ENCODE measurements at places on chromosomes 12 and 14.

- no peak for DNase-seq
Measured at GRCh38 chr14:95217391-95217900, 60.1 kb upstream of the DICER1 start.

DNA sequence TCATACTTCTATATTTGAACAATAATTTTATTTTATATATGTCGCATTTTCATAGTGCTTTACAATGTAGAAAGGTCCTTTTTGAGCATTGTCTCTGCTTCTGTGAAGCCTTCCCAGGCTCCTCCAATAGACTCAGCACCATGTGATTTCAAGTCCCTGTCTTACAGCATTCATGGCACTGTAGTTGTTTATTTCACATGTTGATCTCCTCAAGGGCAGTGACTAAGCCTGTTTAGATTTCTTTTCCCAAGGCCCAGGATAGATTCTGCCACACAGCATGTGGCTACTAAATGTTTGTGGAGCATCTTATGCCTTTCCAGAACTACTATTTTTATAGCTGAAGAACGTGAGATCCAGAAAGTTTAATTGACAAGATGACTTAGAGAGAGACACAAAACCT, 391.7 kb downstream of the TMEM117 start:
- no peak for DNase-seq

DNA sequence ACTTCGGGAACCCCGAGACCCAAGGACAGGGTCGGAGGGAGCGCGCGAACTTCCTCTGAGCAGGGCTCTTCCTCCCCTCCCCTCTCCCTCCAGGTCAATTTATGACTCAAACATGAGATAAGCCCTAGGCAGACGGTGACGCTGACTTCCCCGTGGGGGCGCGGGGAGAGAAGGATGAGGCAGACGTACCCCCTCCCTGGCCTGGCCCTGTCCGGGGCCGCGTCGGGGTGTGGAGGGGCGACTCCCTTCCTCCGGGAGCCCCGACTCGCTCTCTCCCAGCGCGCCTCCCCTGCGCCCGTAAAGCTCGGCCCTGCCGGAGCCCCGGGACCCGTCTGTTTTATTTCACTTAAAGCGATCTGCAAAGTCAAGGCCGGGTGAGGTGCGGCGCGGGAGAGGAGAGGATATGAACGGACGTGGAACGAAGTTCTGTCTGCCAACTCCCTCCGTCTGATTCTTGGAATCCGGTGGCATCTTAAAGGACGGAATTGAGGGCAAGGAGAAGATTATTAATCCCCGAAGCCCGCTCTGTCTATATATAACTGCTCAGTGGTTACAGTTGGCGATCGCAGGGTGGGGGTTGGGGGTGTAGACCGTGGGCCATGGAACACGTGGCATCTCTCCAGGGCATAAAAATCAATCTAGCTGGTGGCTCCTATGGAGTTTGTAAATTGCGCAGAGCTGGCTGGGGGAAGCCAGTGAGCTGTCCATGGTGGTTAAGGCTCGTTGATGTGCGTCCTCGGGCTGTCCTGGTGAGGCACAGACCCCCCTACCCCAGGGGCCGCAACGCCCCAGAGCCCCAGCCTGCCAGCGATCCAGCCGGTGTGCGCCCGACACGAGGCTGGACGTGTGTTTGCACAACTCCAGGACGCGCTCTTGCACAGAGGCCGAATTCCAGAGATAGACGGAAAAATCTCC, 2.9 kb upstream of the PTHLH start:
- peak; percentile 73 for DNase-seq

DNA sequence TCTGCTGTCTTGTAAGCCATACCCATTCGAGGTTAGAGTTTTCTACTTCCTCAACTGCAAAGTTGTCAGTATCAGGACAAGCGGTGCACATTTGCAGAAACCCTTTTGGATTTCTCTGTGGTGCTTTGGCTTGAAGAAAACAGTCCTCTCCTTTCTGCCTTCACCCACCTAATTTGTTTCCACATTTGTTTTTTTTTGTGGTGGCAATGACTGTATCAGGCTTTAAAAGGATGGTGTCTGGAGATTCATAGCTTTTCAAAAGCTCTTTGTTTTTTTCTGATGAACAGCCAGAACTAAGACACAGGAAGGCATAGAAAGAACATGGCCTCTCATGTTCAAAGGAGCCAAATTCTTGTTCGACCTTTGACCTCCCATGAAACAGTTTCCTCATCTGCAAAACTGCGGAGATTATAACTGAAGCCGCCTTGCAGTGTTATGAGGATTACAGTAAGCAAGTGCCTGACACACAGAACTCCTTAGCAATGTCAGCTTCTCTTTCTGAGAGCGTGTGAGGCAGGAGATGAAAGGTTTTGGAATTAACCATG, 270.6 kb upstream of the TBX3 start:
- DNase-seq, result no peak

DNA sequence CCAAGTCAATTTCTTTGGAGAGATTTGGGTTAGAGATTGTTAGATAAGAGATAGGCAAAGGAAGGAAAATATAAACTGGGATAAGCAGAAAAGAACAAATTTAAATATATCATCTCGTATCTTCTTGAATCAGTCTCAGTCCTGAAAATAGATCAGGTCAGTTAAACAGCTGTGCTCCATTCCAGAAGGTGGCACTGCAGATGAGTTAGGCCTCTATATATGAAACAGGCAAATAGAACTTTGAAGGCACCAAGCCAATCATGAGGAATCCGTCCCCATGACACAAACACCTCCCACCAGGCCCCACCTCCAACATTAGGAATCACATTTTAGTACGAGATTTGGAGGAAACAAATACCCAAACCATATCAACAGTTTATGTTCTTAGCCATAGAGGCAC, 605.5 kb upstream of the USP15 start:
- no peak for DNase-seq

DNA sequence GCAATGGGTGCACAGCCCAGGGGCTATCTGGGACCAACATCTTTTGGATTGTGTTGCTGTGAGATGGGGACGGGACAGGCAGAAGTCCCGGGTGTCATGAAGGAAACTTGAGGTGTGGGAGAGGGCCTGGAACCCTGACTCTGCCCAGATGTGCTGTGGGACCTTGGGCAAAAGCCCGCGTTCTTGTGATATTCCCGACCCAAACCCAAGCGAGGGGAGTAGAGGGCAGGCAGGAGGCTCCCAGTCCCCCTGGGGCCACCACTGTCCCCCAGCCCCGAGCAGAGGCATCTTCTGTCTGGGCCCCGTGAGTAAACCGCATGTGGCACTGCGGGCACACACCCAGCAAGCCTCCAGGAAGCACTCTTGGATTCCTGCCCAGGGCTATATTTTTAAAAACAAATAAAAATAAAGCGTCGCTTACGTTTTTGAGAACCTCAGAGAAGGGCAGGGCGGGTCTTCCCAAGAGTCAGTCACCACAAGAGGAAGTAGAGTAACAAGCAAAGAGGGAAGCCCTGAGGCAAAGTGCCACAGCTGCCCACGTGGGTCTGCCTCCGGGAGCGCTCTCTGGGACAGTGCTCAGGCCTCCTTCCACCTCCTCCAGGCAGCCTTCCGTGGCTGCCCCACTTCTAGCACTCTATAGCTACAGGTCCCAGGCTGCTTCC, 39.5 kb downstream of the BEGAIN start:
- DNase-seq, result no peak

DNA sequence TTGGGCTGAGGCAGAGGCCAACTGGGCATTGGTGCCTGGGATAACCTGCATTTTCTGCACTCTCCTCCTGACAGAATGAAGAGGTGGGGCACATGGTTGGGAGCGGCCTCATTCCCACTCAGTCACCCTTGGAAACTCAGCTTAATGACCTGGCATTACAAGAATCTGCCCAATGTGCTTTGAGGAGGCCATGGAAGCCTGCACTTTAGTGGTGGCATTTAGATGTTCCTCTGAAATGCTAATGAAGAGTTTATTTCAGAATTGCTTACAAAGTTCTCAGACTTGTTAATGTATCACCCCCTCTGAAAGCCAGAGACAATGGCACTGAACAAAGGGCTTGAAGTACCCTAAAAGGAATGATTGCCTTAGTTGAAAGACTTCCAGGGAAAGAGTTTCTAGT, 71.4 kb upstream of the PARP11 start:
- peak; percentile 82 for DNase-seq

DNA sequence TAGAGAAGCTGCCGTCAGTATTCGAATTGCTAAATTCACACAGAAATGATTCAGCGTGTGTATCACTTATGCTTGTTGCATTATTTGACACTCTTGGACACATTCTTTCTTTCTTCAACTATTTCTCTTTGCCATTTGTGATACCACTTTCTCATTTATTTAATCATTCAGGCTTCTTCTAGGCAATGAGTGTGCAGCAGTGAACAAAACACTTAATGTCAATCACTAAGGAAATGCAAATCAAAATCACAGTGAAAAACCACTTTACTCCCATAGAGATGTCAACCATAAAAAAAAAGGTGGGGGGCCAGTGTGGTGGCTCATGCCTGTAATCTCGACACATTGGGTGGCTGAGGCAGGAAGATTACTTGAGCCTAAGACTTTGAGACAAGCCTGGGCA, 214.6 kb downstream of the FLRT2 start:
- DNase-seq, result no peak

DNA sequence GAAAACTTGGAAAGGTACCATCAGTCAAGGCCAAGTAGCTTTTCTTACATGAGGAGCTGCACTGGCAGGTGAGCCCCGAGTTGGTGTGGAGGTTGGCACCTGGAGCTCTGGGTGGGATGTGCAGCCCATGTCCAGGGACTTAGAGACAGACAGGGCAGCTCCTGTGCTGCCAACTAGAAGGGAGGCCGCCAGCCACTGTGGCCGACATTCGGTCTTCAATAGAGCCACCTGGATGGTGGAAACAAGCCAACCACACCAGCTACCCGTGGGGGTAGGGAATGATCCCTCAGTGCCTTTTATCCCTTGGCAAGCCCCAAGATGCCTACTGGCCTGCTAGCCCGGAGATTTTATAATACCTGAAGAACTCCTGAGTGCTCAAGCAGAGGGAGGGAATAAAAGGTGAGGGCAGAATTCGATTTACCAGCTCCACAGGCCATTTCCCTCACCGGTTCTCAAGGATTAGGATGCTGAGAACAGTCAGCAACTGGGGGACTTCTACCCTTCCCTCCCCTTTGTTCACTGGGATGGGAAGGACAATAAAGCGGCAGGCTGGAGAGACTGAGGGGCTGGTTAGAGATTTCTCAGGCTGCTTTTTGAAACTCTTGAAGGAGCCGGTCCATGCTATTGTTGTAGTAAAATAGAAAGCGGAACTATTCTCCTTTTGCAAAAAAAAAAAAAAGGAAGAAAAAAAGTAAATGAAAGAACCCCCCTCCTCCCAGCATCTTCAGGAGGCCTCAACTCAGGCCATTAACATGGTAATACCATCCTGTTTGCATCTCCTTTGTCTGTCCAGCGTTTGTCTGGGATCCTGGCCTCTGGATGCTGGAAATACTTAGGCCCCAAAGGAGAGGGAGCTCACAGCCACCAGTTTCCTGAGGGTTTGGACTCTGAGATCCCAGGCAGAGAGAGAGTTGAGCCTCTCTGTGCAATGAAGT, 321.6 kb downstream of the ZFP36L1 start:
- DNase-seq, result peak; percentile 92

GRCh38 chr12:131015581-131016337, 62.1 kb downstream of the ADGRD1 start:
- DNase-seq, result no peak

- DNase-seq, result no peak
Measured at GRCh38 chr14:86955771-86956354, 1037.1 kb downstream of the GALC start.

GRCh38 chr14:64232095-64232838, 61.9 kb downstream of the ESR2 start:
- no peak for DNase-seq

DNA sequence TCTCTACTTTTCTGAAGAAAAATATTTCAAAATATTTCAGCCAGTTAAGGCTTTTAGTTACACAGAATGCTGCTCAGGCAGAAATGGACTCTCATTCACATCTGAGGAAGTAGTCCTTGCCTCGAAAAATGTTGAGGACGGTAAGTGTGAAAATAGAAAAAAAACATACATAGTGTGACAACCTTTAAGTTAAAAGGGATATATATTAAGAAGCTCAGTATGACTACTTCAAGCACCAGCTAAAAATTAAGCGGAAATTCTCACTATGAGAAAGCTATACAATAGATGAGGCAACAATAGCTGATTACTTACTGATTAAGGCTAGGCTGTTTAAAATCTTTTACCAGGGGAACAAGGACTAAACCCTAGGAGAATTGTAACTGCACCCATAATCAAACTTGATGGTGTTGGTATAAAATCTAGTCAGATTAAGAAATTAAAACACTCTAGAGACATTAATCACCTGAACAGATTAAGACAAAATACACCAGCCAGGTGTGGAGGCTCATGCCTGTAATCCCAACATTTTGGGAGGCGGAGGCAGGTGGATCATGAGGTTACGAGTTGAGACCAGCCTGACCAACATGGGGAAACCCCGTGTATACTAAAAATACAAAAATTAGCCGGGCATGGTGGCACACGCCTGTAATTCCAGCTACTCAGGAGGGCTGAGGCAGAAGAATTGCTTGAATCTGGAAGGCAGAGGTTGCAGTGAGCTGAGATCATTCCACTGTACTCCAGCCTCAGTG, 53.9 kb downstream of the HNRNPC start:
- DNase-seq, result no peak

DNA sequence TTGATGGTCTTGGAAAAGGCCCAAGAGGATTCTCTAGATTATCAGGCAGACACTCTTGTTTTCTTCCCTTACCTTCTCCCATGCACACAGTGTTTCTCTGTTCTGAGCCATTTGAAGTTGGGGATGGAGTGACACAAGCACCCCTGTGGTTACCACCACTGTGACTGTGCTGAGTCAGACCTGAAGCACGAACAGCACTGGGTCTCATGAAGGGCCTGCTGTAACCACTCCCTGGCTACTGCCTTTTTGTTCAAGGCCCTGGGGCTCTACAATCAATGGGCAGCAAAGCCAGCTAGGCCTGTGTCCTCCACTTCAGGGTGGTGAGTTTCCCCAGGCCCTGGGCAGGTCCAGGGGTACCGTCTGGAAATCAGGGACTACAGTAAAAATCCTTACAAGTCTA, 65.5 kb downstream of the TSPAN8 start:
- DNase-seq, result no peak

- DNase-seq, result no peak
Measured at GRCh38 chr12:127810041-127810440, 456.9 kb upstream of the TMEM132C start.

DNA sequence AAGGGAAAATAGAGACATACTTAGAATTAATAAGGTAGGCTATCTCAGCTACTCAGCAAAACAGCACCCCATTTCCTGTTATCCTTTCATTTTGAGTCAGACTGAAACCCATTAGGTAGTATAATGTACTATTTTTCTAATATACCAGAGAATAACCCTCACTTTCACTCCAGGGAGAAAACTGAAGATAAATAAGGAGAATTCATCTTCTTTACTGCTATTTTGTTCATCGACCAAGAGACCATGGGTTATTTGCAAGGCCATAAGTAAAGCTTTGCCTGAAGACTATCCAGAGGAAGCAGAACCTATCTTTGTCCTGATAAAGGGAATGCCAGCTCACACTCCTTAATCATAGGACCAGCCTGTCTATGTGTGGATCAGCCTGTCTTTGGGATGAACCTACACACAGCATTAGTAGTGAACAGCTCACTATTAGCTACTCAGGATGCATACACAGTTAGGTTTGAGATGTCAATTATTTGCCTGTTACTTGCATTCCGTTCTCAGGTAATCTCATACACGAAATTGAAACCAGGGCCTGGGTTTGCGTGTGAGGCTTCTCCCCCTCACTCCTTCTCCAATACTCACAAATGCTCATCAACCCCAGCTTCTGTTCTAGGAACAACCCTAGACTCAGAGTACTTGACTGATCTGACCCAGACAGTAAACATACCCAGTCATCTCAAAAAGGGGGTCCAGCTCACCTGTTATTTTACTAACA, 124.4 kb downstream of the DAD1 start:
- no peak for DNase-seq

- DNase-seq, result peak; percentile 21
Measured at GRCh38 chr12:80845639-80846038, 92.1 kb downstream of the LIN7A start.
